ENCODE measurements at places on chromosomes 5 and 9.

- DNase-seq: no peak
These were observed 23.5 kb downstream of the GRAMD2B start for GRCh38 chr5:126446498-126447224.

- DNase-seq: no peak
These were observed 3.1 kb upstream of the GLIS3 start for GRCh38 chr9:4303006-4303405.

- no peak for DNase-seq
These were observed 45.0 kb upstream of the TNC start for GRCh38 chr9:115162946-115163345.

GRCh38 chr9:133171161-133171961 lies 7.6 kb upstream of the GBGT1 start:
- DNase-seq: no peak

- DNase-seq: no peak
These were observed 824 bp downstream of the TMEM245 start for GRCh38 chr9:109118808-109119438.

DNA sequence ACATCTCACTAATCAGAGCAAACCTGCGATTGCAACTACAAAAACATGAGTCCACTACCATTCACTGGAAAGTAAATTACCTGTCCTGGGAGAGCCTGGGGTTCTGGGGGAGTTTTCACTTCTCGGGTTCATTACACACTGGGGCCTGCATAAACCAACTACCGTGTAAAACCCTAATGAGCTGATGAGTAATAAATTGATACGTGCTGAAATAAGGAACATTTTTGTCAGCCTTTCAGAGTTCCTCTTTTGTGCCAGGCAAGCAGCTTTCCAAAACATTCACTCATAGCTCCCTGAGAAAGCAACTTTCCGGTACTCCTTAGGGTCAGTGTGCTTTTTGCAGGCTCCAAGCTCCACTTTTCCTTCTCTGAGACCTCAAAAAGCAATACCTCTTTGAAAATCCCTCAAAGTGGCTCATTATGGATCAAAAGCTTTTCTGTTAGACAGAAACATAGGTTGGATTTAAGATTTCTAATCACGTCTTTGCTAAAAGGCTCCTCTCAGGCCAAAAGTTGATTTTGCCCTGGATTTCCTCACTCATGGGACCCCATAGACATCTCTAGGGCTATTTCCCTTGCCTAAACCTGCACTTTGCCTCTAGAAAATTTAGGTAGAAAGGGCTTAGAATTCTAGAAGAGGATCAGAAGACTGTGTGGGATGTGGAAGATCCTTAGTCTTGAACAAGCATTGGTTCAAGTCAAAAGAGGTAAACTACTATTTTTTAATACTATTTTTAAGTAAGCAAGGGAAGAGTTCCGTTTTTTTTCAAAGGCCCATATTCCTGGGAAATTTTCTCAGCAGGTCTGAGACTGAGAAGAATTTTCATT lies 74.8 kb downstream of the ST8SIA4 start:
- DNase-seq: no peak

- DNase-seq: no peak
These were observed 165.0 kb upstream of the ZNF462 start for GRCh38 chr9:106697750-106698502.

GRCh38 chr5:135069895-135070657 lies 36.0 kb upstream of the PITX1 start:
- no peak for DNase-seq

DNA sequence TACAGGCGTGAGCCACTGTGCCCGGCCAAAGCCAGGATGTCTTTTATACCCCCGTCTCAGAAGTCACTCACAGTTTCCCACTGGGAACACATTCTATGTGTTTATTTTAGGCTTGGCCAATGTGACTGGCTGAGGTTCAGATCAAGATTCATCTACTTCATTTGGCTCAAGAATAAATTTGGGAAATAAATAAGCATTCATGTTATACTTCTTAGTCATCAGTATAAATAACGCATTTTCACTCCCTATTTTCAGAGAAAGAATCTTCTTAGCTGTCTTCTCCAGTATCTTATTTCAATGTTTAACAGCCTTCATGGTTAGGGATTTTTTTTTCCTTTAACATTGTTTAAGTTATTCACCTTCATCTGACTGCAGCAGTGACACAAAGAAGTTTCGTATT lies 11.8 kb downstream of the S100Z start:
- DNase-seq: no peak

DNA sequence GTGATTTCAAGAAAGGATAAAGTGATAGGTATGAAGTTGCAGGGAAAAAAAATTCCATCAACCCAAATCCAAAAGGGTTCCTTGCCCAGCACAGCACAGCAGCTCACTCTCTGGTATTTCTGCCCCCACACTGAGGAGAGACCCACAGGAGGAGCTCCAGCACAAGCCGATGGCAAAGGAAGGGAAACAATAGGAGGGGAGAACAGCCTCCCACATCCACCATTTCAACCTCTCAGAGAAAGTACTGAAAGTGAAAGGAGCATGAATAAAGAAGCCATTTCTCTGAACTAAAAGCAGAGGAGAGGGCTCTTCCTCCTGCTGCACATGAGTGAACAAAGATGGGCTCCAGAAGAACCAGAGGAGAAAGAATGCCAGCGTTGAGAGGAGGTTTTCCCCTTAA lies 54.9 kb upstream of the ZSWIM6 start:
- DNase-seq: no peak

GRCh38 chr5:175709276-175709781 lies 51.5 kb downstream of the HRH2 start:
- DNase-seq: no peak

GRCh38 chr9:98162613-98163012 lies 29.8 kb downstream of the CORO2A start:
- DNase-seq: no peak

GRCh38 chr5:172235827-172236736 lies 42.1 kb downstream of the EFCAB9 start:
- DNase-seq: no peak

DNA sequence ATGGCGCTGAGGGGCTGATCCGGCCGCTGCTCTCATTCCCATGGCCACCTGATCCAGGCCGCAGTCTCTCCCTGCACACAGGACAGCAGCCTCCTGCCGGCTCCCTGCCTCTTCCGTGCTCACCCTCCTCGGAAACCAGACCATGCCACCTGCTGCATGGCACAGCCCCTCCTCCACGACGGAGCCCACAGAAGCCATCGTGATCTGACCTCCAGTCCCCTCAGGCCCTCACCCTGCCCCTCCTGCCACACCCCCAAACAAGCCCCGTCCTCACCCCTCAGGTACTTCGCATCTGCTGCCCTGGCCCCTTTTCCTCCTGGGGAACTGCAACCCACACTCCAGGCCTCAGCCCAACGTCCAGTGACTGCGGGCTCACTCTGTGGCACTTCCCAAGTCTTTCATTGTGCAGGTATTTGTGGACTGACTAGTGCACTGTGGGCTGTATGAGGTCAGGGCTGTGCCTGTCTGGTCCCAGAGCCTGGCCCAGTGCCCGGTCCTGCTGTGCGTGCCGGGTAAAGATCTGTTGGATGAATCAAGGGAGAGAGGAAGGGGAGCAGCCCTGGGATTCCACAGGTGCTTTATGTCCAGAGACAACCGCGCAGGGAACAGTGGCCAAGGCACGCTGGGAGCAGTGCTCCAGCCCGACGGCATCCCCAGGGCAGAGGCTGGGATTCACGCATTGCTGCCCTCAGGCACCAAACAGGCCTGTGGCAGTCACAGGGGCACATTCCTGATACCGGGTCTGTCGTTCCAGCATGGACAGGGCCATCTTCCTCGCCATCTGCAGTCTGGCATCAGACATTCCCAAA lies 86.1 kb downstream of the ADAMTS2 start:
- DNase-seq: no peak

DNA sequence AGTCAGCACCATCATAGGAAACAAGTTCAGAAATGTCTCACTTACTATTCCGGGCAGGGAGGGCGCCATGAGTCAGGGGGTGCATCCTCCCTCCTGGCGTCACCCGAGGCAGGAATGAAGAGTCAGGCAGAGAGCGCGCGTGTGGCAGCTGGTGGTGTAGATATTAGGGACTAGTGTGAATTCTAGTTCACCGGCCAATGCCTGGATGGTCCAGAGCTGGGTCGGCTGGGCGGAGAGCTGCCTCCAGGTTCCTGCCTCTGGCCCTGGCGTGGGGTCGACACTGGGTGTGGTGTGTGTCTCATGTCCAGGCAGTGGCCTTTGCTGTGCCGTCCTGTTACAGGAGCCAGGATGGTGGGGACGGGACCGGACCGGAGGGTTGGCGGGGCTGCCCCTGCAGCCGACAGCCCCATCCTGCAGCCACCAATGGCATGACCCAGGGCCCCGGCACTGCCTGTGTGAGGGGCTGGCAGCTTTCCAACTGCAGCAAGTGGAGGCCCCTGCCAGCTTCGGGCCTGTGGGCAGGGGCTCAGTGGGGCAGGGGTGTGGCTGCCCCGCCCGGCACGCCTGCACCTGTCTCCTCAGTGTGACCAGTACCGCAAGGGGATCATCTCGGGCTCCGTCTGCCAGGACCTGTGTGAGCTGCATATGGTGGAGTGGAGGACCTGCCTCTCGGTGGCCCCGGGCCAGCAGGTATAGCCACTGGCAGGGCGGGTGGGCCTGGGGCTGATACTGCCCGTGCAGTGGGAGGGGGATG lies 9.1 kb downstream of the DIPK1B start:
- no peak for DNase-seq

DNA sequence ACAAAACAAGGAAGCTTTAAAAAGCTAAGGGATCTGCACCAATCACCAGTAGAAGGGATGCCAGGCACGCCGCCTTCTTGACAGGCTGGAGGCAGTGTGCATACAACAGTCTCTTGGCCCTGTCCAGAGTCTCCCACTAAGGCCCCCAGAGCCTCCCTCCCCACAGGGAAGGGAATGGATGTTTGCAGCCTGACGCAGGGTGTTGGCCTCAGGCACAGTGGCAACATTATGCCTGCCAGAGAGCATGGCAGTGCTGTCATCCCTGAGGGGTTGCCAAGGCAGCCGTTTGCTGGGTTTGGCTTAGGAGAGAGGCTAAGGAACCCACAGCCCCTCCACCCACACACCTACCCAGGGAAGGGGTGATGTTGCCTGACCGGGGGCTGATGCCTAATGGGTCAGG lies 4.8 kb downstream of the HBEGF start:
- DNase-seq: no peak

GRCh38 chr9:137313956-137314560 lies 12.0 kb upstream of the NRARP start:
- DNase-seq: no peak

- DNase-seq: no peak
These were observed 4.2 kb downstream of the ARID3C start for GRCh38 chr9:34624475-34625185.

DNA sequence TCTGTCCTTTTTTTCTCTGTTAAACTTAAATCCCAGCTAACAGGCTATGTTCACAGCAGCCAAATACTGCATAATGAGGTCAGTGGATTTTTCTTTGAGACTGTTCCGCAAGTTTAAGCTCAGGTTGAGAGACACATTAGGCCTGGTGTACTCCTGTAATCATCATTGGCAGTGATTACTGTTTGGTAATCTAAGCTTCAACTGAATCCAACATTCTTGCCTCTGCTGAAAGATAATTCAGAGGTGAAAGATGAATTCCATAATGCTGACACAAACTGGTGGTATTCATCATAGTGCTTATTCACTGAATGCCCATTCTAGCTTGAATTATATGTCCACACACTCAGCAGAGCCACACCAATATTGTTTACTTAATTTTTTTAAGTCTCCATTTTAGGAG lies 108.5 kb downstream of the NFIB start:
- DNase-seq: no peak

GRCh38 chr5:76960004-76960625 lies 7.3 kb downstream of the CRHBP start:
- no peak for DNase-seq

- no peak for DNase-seq
These were observed 5.2 kb upstream of the FCN1 start for GRCh38 chr9:134922932-134923240.

DNA sequence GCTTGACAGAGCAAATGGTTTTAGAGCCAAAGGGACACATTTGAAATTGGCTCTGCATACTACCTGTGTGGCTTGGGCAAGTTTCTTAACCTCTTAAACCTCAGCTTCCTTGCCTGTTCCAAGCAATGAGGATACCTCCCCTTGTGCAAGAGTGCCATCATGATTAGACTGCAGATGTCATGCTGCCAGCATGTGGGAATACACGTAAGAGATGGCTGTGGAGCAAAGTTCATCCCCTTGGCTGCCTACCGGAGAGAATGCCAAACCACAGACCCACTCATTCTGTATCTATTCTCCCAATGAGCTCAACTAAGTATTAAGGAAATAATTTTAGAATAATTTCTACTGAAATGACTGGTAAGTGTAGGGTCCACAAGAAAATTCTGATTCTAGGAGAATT lies 101.3 kb downstream of the WDR41 start:
- no peak for DNase-seq

GRCh38 chr9:107888773-107889227 lies 399.2 kb upstream of the KLF4 start:
- no peak for DNase-seq

- DNase-seq: no peak
These were observed 21.9 kb upstream of the FOXE1 start for GRCh38 chr9:97830884-97831829.

DNA sequence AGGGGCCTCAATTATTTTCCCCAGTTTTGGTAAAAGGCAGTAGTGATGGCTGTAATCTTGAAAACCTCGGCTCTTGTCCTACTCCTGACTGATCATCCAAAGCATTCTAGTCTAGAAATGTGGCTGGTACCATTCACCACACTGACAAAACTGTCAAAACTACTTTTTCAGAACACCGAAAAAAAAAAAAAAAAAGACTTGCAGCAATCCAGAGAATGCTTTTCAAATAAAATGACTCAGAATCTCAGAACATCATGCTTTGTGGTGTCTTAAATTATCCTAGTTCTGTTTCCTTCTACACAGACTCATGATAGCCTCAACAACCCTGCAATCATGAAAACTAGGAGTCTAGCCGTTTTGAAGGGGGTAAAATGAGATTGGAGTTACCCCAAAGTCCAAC lies 13.4 kb downstream of the SLC28A3 start:
- DNase-seq: no peak

DNA sequence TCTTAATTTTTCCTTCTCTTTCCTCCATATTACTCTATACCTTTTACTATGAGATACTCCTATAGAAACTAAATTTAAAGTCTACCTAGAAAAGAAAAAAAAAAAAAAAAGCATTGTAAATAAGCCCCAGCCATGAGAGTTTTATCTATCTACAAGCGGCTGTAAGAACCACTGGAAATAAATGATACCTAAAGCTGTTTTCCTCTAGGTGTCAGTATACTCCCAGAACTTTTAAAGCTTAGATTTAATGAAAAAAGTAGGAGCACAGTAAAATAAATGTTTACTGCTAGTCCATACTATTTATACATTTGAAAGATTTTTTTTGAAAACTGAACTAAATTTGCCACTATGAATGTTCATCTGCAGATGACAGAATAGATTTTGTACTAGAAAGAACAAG lies 26.2 kb downstream of the TYRP1 start:
- DNase-seq: peak; percentile 6

GRCh38 chr5:171316258-171317121 lies 7.4 kb downstream of the TLX3 start:
- DNase-seq: no peak

- no peak for DNase-seq
These were observed 6.1 kb upstream of the TMEM268 start for GRCh38 chr9:114604989-114605388.

Measured in smooth muscle cell of the brain vasculature (primary cell).